GM18507 (cell line): ENCODE measurements at places on chromosomes 3 and 15.

DNA sequence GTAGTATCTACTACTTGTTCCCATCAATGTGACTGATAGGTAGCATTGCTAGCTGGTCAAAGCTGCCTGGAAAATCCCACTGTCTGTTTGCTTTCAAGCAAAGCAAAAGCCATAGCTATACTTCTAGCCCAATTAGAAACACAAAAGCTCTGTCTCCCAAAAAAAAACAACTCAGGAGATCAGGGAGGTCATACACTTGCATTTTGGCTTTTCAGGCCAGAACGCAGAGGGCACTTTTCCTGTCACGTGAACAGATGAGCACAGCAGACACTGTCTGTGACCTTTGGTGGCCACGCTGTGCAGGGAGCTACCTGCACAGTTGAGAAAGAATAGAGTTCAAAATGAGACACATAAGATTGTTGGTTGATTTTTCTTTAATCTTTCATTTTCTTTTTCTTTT is 441.7 kb upstream of the PDZRN3 start:
- DNase-seq = no peak

- no peak for DNase-seq
Measured at GRCh38 chr3:58899953-58900298, 149.9 kb downstream of the CFAP20DC start.

DNA sequence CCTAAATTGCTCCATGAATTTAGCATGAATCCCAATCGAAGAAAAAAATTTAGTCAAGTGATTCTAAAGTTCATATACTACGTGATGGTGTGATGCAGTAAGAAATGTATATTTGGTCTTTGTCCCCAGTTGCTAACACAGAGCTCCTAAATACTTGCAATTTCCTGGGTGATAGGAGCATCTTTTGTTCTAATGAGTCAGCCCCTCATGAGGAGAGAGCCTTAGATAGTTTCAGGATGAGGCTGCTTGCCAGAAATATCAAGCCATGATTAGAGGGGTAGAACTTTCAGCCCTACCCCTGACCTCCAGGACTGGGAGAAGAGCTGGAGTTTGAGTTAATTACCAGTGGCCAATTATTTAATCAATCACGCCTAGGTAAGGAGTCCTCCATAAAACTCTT is 170.2 kb downstream of the PDE8A start:
- no peak for DNase-seq

DNA sequence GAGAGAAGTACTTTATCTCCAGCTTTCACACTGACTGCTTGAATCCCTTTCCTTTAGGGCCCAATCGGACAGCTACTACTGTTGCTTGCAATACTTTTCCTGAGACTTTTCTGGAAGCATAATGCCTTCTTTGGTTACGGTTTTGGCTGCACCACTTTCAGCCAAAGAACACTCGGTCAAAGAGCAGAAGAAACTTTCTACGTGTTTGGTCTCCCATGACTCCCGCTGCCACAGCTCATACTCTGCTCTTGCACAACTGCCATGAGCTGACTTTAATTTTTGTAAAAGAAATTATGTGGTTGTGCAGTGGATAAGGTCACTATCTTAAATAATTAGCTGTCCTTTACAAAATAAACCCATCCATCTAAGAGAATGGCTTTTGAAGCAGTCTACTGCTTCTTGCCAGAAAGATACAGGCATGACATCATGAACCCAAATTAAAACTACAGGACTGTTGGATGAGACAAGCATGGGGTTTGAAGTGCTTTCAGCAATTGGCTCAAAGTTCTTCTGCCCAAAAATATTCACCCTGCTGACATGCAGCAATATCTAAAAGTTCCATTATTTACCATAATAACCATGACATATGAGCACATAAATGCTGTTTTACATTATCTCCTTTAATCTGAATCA is 42.0 kb downstream of the PROS1 start:
- no peak for DNase-seq

- DNase-seq = peak; percentile 33
Measured at GRCh38 chr3:63993653-63994079, 29.6 kb downstream of the PSMD6 start.

GRCh38 chr15:71444032-71444810 is 328.9 kb downstream of the THSD4 start:
- DNase-seq = no peak

DNA sequence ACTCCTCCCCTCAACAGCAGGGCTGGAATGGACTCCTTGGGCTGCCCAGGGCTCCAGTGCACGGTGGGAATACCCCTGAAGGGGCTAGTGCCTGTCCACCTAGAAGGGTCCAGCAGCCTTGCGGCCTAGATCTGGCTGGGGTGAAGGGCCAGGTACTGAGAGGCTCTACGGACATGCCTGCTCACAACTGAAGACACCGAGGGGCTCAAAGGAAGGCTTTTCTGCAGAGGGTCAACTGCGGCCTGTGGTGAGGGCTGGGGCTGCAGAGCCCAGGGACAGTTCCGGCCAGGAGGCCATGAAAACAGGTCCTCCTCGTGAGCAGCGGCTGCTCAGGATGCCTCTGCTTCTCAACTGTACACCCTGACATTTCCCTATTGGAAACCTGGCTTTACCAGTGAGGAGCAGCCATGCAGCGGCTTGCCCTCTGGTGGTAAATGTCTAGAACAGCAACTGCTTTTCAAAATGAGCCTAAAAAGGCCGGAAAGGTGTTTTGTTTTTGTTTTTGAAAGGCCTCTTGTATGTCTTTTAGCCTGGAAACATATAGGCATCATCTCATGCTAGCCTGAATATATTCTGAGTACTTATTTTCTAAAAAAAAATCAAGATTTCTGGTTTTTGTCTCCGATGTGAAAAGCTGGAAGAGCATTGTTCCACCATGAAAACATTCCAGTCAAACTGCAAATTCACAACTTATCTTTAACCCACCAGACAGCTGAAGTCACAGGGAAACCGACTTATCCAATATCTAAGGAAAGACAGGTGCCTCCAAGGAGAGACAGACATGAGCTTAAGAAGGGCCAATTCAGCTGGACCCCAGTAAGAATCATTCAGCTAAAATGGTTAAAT is 163.4 kb downstream of the KLF13 start:
- peak; percentile 47 for DNase-seq

DNA sequence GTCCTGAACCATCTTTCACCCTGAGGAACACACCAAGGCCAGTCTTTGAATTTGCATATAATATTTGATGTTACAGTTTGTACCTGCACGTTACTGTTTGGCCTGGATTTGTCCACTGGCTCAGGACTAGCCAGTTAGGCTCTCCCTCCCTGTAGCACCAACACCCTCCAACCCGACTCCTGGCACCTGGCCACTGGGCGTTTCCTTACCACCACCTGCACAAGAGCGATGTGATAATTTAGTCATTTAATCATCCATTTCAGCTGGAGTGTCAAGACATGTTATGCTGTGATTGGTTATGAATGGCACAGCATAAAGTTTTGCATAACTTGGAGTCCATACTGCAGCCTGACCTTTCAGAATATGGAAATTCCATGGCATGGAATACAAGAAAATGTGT is 242.4 kb downstream of the KCNMB2 start:
- no peak for DNase-seq

DNA sequence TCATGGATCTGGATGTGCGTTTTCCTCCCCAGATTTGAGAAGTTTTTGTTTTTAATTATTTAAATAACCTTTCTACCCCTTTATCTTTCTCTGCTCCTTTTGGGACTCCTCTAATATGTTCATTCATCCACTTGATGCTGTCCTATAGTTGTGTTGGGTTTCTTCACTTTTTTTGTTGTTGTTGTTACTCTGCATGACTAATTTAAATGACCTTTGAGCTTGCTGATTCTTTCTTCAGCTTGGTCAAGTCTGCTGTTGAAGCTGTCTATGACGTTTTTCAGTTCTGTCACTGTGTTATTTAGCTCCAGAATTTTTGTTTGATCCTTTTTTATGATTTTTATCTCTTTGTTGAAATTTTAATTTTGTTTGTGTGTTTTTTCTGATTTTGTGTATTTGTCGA is 463.6 kb upstream of the ALCAM start:
- no peak for DNase-seq

DNA sequence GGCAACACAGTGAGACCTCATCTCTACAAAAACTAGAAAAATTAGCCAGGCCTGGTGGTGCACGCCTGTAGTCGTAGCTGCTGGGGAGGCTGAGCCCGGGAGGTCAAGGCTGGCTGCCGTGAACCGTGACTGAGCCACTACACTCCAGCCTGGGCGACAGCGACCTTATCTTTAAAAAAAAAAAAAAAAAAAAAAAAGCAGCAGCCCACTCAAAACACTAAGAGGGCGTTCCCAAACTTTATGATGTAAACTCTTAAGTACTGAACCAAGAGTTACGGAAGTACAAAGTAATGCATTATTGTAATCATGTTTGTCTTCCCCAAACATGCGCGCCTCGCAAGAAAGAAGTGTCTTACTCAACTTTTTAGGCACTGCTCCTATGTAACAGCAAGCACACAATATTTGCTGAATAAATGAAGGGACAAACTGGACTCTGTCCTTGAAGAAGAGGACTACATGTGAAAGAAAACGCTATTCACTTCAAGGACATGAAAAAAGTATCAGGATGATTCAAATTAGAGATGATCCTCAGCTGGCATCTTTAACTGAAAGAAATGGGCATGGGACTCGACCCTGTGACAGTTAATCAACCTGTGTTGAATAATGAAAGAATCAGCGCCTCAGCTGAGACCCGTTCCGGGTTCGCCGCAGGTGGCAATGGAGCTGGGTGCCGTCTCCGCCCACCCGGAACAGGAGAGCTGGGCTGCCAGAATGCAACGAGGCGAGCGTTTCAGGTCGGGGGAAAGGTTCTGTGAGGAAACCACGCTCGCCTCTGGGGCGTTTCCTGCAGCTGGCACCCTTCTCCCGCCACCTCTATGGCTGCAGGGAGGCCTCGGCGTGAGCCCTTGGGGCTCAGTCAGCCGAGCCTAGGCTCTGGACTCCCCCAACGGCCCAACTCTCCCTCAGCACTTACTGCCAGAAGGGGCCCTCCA is 718 bp downstream of the SPG11 start:
- DNase-seq = no peak

GRCh38 chr3:110332629-110333028 is 739.0 kb upstream of the NECTIN3 start:
- DNase-seq = no peak

GRCh38 chr3:165336786-165337185 is 140.6 kb upstream of the SLITRK3 start:
- DNase-seq = no peak

GRCh38 chr3:52568069-52568468 is 31.7 kb downstream of the UQCC5 start:
- DNase-seq = no peak

DNA sequence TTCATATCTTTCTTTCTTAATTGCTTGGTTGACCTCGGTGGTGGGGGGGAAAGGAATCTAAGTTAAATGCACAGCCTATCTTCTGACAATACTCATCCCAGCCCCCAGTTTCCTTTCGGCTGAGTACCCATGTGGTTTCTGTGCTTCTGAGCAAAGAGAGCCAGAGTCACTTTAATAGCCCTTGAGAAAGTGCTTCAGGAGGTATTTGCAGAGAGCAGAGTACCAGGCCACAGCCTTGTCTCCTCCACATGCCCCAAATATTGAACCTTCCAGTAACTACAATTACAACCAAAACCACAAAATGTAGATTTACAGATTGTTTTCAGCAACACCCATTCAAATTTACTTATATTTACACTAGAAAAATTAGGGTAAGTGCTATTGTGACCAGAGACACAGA is 647.4 kb downstream of the NR2F2 start:
- DNase-seq = no peak

- DNase-seq = no peak
Measured at GRCh38 chr3:127137113-127137512, 55.8 kb upstream of the PRR23E start.

DNA sequence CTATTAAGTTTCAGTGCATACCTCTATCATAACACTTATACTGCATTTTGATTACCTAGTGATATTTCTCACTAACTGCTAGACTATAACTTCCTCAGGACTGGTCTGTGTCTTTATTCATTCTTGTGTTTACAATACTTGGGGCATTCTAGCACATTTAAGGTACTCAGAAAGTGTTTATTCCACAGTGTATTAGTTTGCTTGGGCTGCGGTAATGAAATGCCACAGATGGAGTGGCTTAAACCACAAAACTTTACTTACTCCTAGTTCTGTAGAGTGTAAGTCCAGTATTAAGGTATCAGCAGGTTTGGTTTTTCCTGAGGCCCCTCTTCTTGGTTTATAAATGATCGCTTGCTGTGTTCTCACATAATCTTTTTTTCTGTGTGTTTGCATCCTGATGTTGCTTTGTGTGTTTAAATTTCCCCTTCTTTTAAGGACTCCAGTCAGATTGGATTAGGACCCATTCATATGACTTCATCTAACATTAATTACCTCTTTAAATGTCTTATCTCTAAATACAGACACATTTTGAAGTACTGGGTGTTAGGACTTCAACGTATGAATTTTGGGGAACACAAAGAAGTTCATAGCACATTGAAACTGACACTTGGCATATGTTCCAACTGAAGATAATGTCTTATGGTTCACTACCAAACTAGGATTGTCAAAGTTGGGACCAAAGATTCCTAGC is 23.9 kb downstream of the RNF111 start:
- DNase-seq = no peak

DNA sequence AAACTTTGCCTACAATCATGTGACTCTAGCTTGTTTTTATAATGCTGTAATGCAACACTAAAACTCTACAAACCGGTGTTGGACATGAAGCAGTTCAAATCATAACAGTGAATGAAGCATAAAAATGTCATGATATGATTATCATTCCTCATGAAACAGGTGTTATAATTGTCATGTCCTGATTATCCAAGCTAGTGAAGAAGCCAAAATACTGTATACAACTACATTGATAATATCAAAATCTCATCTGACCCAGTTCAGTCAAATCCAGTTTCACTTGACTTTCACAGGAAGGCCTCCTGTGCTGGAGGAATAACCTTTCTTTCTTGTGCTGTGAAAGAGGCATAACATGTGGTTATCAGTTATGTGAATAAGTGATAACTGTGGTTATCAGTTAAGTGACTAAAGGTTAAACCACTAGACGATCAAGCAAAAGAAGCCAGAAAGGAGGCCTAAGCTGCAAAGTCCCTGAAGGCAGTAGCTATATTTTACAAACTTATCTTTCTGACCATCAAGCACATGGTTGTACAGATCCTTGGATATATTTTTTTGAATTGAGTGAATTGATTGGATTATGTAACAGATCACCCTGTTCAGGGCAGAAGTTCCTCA is 296.4 kb downstream of the TUSC7 start:
- DNase-seq = no peak

DNA sequence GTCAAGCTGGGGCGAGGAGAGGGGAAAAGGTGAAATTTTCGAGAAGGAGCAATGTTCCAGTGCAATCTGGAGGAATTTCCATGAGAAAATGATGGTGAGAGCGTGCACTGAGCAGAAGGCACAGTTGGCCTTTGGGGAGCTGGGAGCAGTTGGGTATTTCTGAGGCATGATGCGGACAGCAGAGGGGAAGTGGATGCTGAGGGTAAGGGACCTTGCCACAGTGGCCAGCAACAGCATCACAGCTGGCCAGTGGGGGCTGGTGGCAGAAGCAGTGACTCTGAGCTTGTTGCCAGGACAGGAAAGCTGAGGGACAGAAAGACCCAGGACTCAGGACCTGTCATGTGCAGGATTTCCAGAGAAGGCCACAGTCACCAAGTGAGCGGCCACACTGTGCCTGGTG is 98.9 kb downstream of the LSM3 start:
- DNase-seq = no peak

GRCh38 chr15:91782221-91782620 is 71.3 kb upstream of the SLCO3A1 start:
- DNase-seq = no peak

GRCh38 chr3:170660139-170660538 is 74.3 kb upstream of the SLC7A14 start:
- no peak for DNase-seq
